CD8-positive, alpha-beta memory T cell (primary cell): ENCODE measurements at places on chromosomes 13 and 19. TPM values are rescaled to one million over a fixed set of nuclear protein-coding genes. Genes with fewer than 3 reads are reported as not detected.

- no peak overlapping the region for H3K27ac ChIP-seq
- H3K27me3 ChIP-seq, result peaks cover 21% of the 10 kb centered on the region
- peaks cover 11% of the 10 kb centered on the region for H3K4me1 ChIP-seq
- no peak overlapping the region for H3K4me3 ChIP-seq
- DNase-seq, result no peak
- H3K36me3 ChIP-seq, result no peaks in the 10 kb centered on the region
These were observed 112.3 kb downstream of the COL4A2 start for GRCh38 chr13:110419381-110419791.

DNA sequence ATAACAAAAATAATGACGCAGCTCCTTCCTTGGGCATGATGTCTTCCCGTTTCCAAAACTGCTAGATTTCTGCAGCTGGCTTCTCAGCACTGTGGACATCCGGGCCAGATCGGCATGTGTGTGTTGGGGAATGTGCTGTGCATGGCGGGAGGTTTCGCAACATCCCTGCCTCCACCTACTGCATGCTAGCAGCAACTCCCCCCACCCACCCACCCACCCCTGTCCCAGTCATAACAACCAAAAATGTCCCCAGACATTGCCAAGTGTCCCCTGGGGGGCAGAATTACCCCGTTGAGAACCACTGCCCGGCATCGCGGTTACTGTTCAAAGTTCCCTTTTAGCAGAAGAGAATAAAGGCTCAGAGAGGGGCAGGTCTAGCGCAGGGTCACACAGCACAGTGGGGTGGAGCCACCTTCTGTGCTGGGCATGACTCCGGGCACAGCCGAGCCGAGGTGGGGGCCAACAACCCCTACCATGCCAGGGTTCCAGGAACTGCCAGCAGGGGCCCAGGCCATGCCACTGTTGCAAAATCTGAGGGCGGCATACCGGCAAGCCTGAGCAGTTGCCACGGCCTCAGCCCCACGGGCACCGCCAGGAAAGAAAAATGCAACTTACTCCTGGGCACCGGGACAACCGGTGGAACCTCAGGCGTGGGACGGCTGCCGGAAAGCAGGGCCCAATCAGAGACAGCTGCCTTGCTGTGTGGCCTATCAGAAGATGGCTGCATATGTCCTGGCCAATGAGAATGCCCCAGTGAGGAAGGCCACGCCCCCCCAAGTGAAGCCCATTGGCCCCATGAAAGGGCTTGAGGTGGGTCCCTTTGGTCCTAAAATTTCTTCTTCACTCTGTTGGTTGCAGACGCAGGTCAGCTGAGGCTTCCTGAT lies 22.5 kb upstream of the NFIC start:
- peak; percentile 69 for DNase-seq
- H3K4me1 ChIP-seq, result peaks cover 2% of the 10 kb centered on the region
- no peaks in the 10 kb centered on the region for H3K27me3 ChIP-seq

DNA sequence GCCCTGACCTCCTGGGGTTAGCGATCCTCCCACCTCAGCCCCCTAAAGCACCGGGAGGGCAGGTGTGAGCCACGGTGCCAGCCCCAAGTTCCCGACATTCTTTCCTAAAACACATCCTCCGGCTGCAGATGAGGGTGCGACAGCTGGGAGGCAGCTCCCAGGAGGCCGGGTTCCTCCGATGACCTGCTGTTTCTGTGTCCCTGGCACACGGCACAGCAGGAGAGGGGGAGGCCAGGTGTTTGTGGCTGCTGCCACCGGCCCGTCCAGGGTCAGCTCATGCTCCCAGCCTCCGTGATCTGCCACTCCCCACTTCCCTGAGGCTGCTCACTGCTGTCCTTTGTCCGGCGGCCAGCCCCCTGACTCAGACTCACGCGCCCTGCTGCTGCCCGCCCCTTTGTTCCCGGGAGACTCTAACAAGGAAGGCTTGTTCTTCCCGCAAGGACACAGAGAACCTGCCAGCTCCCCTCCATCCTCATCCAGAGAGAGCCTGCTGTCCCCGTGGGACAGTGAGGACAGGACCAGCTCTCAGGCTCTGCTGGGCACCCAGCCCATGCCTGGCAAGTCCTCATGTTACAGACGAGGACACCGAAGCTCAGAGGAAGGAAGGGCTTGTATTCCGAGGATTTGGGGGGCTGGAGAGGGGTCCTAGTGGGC lies 10.6 kb upstream of the MADCAM1 start:
- no peak overlapping the region for H3K27ac ChIP-seq
- H3K36me3 ChIP-seq, result no peaks in the 10 kb centered on the region
- H3K4me1 ChIP-seq, result peaks cover 4% of the 10 kb centered on the region
- no peaks in the 10 kb centered on the region for H3K27me3 ChIP-seq
- DNase-seq, result no peak

- no peaks in the 10 kb centered on the region for H3K27me3 ChIP-seq
- no peaks in the 10 kb centered on the region for H3K4me1 ChIP-seq
- H3K36me3 ChIP-seq, result no peaks in the 10 kb centered on the region
- no peak overlapping the region for H3K4me3 ChIP-seq
These were observed 9.1 kb downstream of the AP2A1 start for GRCh38 chr19:49775742-49776370.

The CATSPERD gene
- not detected for total RNA-seq

The TMEM190 gene
- total RNA-seq, result not detected

DNA sequence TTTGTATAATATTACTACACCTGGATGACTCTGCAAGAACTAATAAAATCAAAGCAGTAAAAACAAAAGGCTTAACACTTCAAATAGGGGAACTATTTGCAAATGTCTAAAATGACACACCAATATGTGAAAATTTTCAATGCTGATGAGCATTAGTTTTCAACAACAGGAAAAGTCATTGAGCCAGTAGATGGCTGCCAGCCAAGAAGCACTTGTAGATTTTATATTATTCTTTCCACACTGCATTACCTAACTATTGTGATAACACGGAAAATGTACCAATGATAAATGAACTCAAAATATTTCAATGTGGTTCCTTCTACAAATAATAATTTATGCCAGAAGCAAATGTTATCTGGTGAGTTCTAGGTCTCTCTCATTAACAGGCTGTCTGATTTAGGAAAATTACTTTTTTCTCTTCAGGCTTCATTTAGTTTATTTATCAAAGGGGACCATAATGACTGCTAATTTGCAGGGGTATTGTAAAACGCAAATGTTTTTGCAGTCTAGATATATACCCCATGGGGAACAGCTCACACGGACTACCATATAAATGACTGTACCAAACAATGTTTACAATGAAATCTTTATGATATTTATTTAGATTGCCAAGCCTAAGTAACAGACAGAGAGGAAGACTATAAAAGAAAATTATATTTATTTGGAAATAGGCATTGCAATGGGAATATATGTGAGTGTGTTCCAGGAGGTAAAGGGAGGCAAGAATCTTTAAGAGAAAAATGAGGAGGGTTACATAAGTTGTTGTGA lies 407.8 kb downstream of the LIG4 start:
- H3K36me3 ChIP-seq, result no peaks in the 10 kb centered on the region
- H3K27ac ChIP-seq, result no peak overlapping the region
- DNase-seq, result no peak
- no peaks in the 10 kb centered on the region for H3K27me3 ChIP-seq
- H3K4me1 ChIP-seq, result no peaks in the 10 kb centered on the region

DNA sequence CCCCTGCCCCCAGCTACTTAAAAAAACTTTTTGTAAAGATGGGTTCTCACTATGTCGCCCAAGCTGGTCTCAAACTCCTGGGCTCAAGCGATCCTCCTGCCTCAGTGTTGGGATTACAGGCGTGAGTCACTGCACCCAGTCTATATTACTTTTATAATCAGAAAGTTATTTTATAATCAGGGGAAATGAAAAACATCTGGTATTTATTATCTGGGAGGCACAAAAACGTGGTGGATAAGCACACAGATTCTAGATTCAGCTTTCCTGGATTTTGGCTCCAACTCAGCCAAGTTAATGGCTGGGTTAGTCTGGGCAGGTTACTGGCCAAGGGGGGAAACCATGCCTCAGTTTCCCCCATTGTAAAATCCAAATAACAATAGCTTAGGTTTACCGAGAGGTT lies 24.7 kb downstream of the KEAP1 start:
- no peaks in the 10 kb centered on the region for H3K36me3 ChIP-seq
- H3K27ac ChIP-seq, result no peak overlapping the region
- DNase-seq, result no peak
- H3K27me3 ChIP-seq, result no peaks in the 10 kb centered on the region
- peaks cover 15% of the 10 kb centered on the region for H3K4me1 ChIP-seq

The SYCN gene
- not detected for total RNA-seq

The ANKRD24 gene
- 0.90 TPM for total RNA-seq

DNA sequence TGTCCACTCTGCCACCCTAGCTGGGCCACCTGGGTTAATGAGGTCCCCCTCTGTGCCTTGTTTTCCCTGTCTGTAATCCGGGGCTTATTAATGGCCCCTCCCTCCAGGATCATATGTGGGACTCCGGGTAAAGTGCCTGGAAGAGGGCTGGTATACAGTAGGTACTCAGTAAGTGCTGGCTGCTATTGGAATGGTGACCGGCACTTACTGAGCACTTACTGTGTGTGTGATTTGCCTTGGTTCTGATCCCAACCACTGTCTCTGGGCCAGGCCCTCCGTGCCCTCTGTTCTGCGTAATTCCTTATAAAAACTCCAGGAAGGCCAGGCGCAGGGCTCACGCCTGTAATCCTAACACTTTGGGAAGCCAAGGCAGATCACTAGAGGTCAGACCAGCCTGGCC lies 30.9 kb upstream of the NCCRP1 start:
- H3K4me1 ChIP-seq, result no peaks in the 10 kb centered on the region
- DNase-seq, result no peak
- no peaks in the 10 kb centered on the region for H3K27me3 ChIP-seq
- no peak overlapping the region for H3K27ac ChIP-seq
- H3K4me3 ChIP-seq, result no peak overlapping the region

DNA sequence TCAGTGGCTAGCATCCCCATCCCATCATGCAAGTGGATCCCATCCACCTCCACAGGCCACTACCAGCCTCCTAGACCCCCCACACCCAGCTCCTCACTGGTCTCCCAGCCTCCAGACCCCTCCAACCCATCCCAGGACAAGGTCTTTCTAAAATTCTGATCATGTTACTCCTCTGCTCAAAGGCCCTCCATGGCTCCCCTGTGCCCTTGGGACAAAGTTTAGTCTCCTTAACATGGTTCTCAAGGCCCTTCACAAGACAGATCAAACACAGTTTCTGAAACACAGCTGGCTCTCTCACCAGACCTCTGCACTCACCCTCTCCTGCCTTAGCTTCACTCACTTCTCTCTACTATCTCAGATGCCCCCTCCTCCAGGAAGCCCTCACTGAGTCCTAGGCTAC lies 9.3 kb downstream of the CEACAM19 start:
- H3K36me3 ChIP-seq, result no peaks in the 10 kb centered on the region
- no peak overlapping the region for H3K4me3 ChIP-seq

The SYT5 gene
- not detected for total RNA-seq

- no peak overlapping the region for H3K27ac ChIP-seq
- no peaks in the 10 kb centered on the region for H3K36me3 ChIP-seq
- no peaks in the 10 kb centered on the region for H3K27me3 ChIP-seq
- no peak for DNase-seq
These were observed 1320.5 kb downstream of the UQCRFS1 start for GRCh38 chr19:27892500-27892899.

GRCh38 chr19:17719730-17720400 lies 585 bp downstream of the MAP1S start:
- H3K27me3 ChIP-seq, result no peaks in the 10 kb centered on the region
- peaks cover 3% of the 10 kb centered on the region for H3K36me3 ChIP-seq
- peak overlapping the region; percentile 83 for H3K4me3 ChIP-seq
- peak overlapping the region; percentile 47 for H3K27ac ChIP-seq
- peaks cover 32% of the 10 kb centered on the region for H3K4me1 ChIP-seq

The SULT2A1 gene
- not detected for total RNA-seq

The AMER2 gene
- total RNA-seq, result not detected

DNA sequence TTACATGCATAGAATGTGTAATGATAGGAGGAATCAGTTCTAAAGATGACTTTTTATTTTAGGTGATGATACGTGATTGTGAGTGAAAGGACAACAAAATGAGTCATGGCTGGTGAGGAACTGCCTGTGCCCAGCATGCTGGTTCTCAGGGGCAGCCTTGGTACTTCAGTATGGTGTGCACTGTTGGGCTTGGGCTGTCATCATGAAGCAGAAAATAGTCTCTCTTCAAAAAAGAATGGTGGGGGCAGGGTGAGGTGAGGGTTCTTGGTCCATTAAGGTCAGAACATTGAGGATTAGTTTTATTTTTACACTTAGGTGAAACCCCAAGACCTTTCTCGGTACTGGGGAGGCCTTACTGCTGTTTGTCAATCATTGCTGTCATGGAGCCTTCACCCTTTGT lies 309.5 kb downstream of the MTUS2 start:
- H3K4me3 ChIP-seq, result no peak overlapping the region
- no peak overlapping the region for H3K27ac ChIP-seq
- no peaks in the 10 kb centered on the region for H3K27me3 ChIP-seq
- H3K36me3 ChIP-seq, result no peaks in the 10 kb centered on the region
- no peaks in the 10 kb centered on the region for H3K4me1 ChIP-seq

The ERICH4 gene
- not detected for total RNA-seq

DNA sequence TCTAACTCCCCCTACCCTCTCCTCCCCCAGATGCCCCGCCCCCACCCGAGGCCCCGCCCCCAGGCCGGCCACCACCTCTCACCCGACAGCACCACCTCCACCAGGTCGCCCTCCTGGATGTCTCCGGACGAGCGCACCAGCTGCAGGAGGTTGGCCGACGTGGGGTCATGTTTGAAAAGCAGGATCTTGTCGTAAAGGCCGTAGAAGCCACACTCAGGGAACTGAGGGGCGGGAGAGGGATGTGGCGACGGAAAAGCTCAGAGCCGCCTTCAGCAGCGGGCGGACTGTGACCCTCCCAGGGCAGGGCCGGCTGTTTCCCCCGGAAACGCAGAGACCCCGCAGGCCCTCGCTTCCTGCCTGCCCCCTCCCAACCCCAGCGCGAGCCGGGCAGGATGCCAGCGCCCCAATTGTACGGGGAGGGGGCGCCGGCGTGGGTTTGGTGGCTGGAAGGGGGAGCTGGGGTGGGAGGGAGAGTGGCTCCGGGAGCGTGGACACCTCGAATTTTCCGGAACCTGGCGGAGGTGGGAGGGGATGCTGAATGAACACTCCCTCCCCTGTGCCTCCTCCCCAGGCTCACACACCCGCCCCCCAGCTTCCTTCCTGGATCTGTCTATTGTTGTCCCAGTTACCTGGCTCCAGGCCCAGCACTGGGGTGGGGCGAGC lies 3.0 kb downstream of the PRKD2 start:
- no peaks in the 10 kb centered on the region for H3K27me3 ChIP-seq
- peak overlapping the region; percentile 92 for H3K27ac ChIP-seq
- DNase-seq, result peak; percentile 89

DNA sequence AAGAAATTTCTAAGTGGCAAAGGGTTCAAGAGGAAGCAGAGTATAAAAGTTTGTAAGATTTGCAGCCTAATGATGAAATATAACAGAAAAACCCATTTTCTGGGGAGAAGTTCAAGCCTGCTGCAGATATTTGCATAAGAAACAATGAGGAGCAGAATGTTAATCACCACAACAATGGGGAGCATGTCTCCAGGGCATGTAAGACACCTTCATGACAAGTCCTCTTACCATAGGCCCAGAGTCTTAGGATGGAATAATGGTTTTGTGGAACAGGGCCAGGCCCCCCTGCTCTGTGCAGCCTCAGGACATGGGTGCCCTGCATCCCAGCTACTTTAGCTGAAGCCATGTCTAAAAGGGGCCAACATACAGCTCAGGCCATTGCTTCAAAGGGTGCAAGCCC lies 809.0 kb upstream of the SLITRK5 start:
- DNase-seq, result no peak
- no peaks in the 10 kb centered on the region for H3K36me3 ChIP-seq
- no peak overlapping the region for H3K27ac ChIP-seq
- H3K4me1 ChIP-seq, result no peaks in the 10 kb centered on the region
- no peaks in the 10 kb centered on the region for H3K27me3 ChIP-seq

- no peaks in the 10 kb centered on the region for H3K27me3 ChIP-seq
- H3K27ac ChIP-seq, result no peak overlapping the region
- no peak for DNase-seq
- no peaks in the 10 kb centered on the region for H3K36me3 ChIP-seq
- H3K4me3 ChIP-seq, result peak overlapping the region; percentile 84
- peaks cover 73% of the 10 kb centered on the region for H3K4me1 ChIP-seq
These were observed 43.2 kb downstream of the RCBTB2 start for GRCh38 chr13:48489666-48490065.
